ENCODE measurements at places on chromosomes 7 and 10.

- DNase-seq, result no peak
Observed at GRCh38 chr10:17256051-17256450, 28.0 kb downstream of the VIM start.

DNA sequence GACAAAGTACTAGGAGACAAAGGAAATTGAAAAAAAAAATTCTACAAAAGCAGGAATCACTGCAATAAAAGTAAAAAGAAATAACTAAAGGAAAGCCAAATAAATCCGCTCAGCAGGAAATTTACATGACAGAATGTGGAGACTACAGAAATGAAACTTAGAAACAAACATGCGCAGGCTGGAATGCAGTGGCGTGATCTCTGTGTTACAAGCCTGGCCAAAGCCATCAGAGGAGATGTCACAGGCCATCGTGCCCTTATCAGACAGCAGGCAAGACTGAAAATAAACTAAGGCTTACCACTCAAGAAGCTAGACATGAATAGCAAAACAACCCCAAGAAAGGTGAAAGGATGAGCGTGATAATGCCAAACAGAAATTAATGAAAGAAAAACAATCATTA is 6.3 kb upstream of the CAMK2B start:
- no peak for DNase-seq

- DNase-seq, result no peak
Observed at GRCh38 chr10:16716051-16716450, 101.2 kb downstream of the RSU1 start.

GRCh38 chr10:75061709-75062505 is 49.5 kb upstream of the SAMD8 start:
- no peak for DNase-seq

- DNase-seq, result no peak
Observed at GRCh38 chr7:120280743-120281142, 7.8 kb downstream of the KCND2 start.

GRCh38 chr10:3068968-3069737 is 1.8 kb downstream of the PFKP start:
- DNase-seq, result no peak

DNA sequence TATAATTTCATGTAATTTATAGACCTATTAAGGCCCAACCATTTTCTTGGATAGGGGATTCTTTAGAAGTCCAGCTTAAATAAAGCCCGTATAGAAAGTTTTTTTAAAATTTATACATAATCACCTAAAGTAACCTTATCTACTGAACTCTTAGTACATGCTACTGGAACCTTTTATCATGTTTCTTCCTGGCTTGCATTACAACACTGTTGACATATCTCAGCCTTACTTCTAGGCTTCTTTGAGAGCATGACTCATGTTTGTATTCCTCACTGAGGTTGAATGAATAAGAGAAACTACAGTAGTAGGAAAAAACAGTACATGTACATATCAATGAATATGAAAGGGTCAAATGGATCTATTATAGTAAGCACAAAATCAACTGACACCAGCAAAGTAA is 8.2 kb upstream of the MAGI2 start:
- DNase-seq, result no peak

- no peak for DNase-seq
Observed at GRCh38 chr10:132706701-132707100, 79.2 kb downstream of the NKX6-2 start.

GRCh38 chr7:157272351-157273207 is 64.2 kb upstream of the DNAJB6 start:
- no peak for DNase-seq

- no peak for DNase-seq
Observed at GRCh38 chr7:55022002-55022985, 3.5 kb downstream of the EGFR start.

GRCh38 chr10:110534571-110534970 is 32.9 kb upstream of the SMC3 start:
- DNase-seq, result no peak

DNA sequence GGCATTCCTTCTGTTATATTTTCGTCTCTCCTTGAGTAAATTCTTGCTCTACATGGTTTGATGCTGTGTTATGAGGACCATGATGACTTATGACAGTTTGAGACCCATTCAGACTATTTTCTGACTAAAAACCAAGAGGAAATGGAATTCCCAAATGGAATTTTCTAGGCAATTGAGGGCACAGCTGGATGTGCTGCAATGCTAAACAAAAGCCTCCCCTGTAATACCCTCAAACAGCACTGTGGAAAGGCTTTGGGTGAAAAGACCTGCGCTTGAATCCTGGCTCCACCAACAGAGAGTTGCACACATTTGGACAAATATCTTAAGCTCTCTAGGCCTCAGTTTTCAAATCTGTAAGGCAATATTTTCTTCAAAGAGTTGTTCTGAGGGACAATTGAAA is 129.1 kb downstream of the PRKG1 start:
- no peak for DNase-seq

DNA sequence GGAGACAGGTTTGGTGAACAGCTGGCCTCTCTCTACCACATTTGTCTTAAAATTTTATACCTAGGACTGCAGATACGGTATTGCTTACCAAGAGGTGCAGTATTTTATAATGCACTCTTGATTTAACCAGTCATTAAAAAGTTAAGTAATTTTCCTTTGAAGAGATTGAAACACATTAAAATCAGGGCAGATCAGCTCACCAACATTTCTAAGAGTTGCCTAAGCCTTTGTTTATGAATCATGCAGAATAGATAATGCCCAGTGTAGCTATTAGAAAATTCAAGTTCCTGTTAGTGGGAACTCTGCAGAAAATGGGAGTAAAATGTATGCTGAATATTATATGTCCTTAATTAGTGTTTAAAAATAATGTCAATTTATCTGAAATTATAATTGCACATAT is 140.2 kb upstream of the PRPS1L1 start:
- no peak for DNase-seq

GRCh38 chr7:72152161-72153131 is 259.7 kb downstream of the CALN1 start:
- DNase-seq, result no peak

GRCh38 chr7:153835103-153835502 is 217.1 kb upstream of the DPP6 start:
- no peak for DNase-seq

GRCh38 chr10:50582046-50582445 is 41.7 kb downstream of the SGMS1 start:
- DNase-seq, result no peak

DNA sequence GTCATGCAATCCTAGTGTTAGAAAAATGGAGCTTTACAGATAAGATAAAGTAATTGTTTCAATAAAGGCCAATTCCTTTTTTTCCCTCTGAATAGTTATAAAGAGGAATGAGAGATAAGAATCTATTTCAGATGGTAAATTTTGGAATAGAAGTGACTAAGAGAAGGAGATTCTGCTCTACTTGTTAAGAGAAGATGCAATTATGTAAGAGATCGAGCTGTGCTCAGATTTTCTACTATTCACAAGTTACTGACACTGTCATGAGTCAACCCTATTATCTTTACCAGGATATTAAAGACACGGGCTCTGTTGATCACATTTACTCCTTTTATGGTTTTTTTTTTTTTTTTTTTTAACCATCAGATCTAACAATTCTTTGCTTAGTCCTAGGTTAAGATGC is 511.3 kb downstream of the ARL4A start:
- DNase-seq, result no peak

GRCh38 chr10:32577448-32577847 is 131.5 kb downstream of the CCDC7 start:
- no peak for DNase-seq

- no peak for DNase-seq
Observed at GRCh38 chr10:20970708-20971107, 73.6 kb upstream of the NEBL start.

DNA sequence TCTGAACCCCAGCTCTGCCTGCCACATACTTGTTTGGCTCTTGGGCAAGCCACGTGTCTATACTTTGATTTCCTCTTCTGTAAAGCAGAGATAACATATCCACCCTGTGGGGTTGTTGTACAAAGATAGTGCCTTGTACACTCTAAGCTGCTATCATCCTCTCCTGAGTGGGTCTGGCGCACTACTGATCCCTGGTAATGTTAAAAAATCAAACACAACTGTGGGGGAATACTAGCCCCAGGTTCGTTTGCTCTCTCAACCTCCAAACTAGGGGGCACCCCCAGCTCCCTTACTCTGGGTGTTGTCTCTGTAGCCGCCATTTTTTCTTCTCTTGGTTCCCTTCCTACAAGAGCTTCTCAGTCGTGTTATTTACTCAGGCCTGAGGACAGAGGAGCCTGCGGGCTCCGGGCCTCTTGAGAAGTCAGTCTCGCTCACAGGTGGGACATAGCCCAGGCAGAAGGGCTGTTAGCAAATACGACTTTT is 1.0 kb downstream of the POLM start:
- DNase-seq, result no peak

- DNase-seq, result peak; percentile 70
Observed at GRCh38 chr7:101815826-101816594, 1.4 kb upstream of the CUX1 start.

DNA sequence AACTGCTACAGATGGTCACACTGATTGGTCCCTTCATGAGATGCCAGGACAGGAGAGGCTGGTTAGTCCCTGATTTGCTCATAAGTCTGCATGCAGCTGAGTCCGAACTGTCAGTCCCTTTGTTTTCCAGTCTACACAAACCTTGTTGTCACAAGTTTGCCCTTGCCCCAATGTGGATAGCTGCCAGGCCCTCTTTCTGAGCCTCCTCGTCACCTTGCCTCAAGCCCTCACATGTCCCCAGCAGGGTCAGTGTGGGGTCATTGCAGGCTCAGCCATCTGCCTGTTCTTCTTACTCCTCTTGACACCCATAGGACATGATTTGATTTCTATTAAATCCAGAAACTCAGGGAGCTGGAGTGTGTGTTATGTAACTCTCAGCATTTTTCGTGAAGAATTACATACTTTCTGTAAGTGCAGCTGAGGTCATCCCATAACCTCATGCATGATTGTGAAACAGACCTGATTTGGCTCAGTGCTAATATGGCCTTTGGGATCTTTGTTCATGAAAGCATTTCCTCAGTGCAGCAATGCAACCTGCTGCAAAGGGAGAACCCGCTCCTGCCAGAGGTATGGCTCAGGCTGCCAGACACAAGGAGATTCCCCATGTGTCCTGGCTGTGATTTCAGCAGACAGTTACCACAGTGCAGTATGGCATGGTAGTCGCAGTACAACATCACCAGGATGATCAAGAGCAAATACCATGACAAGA is 70.0 kb upstream of the ZMIZ2 start:
- no peak for DNase-seq

DNA sequence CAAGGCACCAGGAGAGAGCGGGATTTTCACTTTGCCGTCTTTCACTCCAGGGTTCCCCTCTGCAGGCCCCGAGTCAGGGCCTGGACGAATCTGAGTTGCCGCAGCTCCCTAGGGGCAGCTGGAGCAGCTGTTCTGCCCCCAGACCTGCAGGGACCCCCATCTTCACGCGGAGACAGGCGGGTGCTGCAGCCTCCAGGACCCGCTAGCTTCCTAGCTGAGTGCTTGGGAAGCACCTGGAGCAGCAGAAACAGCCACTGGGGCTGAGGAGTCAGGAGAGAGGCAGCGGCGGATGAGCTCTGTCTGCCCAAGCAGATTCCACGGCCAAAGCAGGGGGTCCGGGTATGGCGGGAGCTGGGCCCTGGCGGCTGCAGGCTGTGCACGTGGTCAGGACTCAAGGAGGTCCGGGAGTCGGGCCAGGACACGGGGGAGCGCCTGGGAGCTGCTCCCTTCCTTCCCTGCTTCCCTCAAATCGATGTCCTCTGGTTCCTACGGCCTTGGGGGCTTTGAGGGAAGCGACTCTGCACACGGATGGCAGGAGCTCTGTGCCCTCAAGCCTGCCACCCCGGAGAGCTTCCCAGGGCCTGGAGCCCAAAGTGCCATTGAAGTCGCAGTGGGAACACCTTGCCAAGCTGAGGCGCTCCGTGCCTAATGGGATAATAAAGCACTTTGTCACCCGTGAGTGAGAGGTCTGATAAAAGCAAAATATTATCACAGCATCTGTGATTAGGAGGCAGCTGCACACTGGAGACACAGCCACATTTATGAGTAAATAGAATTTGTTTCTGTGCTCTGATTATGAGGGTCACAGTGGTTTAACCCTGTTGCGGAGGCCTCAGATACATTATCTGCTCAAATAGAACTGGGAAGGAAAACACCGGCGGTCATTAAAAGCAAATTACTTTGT is 17.2 kb downstream of the MNX1 start:
- DNase-seq, result no peak

DNA sequence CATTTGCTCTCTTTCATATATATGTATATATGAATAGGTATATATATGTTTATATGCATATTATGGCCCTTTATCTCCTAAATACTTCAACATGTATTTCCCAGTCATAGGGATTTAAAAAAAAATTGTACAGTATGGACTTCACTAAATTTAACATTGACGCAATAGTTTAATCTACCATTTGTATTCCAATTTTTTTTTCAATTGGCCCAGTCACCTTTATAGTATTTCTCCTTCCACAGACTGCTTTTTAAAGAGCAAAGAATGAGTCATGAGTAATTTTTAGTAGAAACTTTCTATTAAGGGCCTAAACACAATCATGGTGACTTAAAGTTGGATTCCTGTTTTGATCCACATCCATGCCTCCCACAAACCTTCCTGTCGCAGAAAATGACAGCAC is 20.5 kb downstream of the CCSER2 start:
- DNase-seq, result no peak

DNA sequence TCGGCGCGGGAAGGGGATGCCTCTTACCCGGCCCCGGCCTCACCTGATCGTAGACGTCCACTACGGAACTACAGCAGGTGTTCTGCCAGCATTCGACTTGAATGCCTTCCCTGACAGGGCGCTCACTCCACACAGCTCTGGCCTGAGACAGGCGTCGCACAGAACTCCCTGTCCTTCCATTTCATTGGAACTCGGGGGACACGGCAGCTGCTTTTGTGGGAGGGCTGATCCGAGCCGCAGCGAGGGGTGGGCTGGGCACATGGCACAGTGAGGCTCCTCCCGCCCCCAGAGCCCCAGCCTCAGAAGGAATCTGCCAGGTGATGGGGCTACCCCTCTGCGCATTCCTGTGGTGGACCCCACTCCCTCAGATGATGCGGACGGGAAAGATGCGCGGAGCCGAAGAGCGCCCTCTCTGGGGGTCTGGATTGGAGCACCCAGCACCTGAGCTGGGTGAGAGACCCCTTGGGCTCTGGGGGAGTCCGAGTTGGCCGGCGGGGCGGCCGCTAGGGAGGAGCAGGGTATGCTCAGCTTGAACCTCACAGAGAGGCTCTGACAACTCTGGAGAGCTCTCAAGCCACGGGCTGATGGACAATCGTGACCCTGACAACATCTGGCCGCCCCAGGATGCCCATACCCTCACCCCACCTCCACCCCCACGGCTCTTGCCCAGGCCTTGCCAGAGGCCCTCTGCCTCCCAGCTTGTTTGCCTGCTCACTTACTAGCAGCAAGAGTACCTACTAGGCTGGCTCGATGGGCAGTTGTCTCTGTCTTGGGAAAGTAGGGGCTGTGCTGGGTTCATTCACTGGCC is 36.6 kb downstream of the RASGEF1A start:
- DNase-seq, result no peak

DNA sequence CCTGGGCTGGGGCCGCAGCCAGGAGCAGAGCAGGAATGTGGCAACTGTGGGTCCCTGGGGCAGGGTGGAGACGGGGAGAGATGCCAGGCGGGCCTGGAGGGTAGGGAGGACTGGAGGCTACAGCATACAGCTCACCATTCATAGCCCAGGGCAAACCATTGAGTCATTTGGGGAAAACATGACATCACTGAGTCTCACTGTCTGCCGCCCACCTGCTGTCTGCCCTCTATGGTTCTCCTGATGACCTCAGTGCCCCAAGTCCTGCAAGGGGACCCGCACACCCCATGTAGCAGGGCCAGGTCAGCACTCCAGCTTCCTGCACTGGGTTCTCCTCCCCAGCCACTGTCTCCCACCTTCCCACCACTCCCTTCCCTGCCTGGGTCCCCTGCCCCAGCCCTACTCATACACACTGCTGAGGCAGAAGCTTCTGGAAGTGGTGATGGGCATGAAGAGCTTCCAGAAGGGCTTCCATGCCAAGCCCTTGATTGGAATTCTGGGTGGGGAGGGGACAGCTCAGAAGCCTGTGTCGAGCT is 10.4 kb downstream of the CHST3 start:
- DNase-seq, result peak; percentile 39

Measured in stimulated activated CD4-positive, alpha-beta T cell treated with anti-CD3 and anti-CD28 coated beads, TNF-alpha, amount 100 ng/mL, for 48 hours (primary cell).